ENCODE measurements at places on chromosomes 12 and 14.
A peak's percentile ranks its signal among the peaks of the same experiment; 100 is the strongest.

DNA sequence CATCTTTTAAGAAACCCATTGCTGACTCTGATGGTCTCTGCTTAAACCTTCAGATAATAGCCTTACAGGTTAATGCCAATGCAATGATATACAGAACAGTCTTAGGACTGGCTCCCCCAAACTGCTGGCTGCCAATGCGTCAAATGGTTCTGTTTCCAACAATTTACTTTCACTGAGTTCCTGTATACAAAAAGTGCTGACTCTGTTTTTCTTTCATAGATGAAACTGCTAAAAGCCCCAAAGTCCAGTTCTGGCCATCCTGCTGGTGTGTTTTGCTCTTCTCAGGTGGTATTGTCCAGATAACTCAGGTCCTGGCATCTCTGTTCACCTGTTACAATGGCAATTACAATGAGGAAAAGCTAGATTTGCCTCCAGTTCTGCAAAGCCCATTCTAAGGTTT, 326.9 kb downstream of the GRIN2B start:
- no peak for DNase-seq
- no peak overlapping the region for H3K27ac ChIP-seq
- H3K36me3 ChIP-seq, result no peaks in the 10 kb centered on the region
- H3K4me3 ChIP-seq, result no peak overlapping the region
- H3K27me3 ChIP-seq, result peaks cover 7% of the 10 kb centered on the region

- peaks cover 1% of the 10 kb centered on the region for H3K27me3 ChIP-seq
- H3K4me3 ChIP-seq, result no peak overlapping the region
- no peaks in the 10 kb centered on the region for H3K4me1 ChIP-seq
- DNase-seq, result no peak
Measured at GRCh38 chr14:35988972-35989690, 163.0 kb downstream of the BRMS1L start.

- H3K27me3 ChIP-seq, result no peaks in the 10 kb centered on the region
- H3K27ac ChIP-seq, result no peak overlapping the region
- no peaks in the 10 kb centered on the region for H3K4me1 ChIP-seq
- no peak for DNase-seq
- no peaks in the 10 kb centered on the region for H3K36me3 ChIP-seq
Measured at GRCh38 chr12:2111826-2112225, 59.0 kb downstream of the CACNA1C start.

GRCh38 chr14:56273951-56274350, 155.7 kb downstream of the PELI2 start:
- no peak for DNase-seq
- no peaks in the 10 kb centered on the region for H3K36me3 ChIP-seq
- no peaks in the 10 kb centered on the region for H3K27me3 ChIP-seq

DNA sequence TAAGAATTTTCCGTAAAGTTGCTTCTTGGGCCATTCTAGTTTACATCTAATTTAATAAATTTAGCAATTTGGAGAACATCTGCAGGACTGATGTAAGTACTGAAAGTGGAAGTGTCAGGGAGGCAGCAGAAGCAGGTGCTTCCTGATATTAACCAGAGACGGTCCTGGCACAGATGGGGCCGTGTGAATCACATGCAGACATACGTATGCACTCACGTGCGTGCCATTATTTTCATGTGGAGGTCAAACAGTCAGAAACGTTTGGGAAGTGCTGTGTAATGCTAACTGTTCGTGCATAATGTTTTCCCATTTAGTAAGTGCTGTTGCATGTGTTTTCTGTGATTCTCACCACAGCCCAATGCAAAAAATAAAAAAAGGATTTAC, 87.8 kb upstream of the DYNC1H1 start:
- peaks cover 39% of the 10 kb centered on the region for H3K36me3 ChIP-seq
- peaks cover 74% of the 10 kb centered on the region for H3K4me1 ChIP-seq
- H3K4me3 ChIP-seq, result peak overlapping the region; percentile 59
- DNase-seq, result peak; percentile 79

- H3K27ac ChIP-seq, result no peak overlapping the region
- H3K27me3 ChIP-seq, result no peaks in the 10 kb centered on the region
- no peak overlapping the region for H3K4me3 ChIP-seq
- H3K36me3 ChIP-seq, result peaks cover 44% of the 10 kb centered on the region
- peaks cover 30% of the 10 kb centered on the region for H3K4me1 ChIP-seq
Measured at GRCh38 chr12:104637604-104638003, 180.9 kb downstream of the CHST11 start.

DNA sequence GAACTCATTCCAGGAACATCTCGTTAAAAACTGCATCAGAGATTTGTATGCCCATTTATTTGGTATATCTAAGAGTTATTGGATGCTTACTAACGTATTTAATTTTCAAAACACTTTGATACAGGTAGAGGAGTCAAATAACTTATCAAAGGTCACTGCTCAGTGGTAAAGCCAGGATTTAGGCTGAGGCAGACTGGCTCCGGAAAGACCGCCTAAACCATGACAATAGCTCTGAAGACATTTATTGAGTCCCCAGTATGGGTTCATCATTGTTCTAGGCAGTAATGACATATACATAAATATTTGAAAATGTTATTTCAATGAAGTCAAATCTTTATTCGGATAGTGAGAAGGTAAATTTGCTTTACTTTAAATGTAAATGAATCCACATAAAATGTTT, 30.3 kb downstream of the WBP11 start:
- peaks cover 47% of the 10 kb centered on the region for H3K4me1 ChIP-seq
- H3K27me3 ChIP-seq, result no peaks in the 10 kb centered on the region
- peak overlapping the region; percentile 98 for H3K27ac ChIP-seq
- no peak for DNase-seq
- H3K4me3 ChIP-seq, result peak overlapping the region; percentile 96

DNA sequence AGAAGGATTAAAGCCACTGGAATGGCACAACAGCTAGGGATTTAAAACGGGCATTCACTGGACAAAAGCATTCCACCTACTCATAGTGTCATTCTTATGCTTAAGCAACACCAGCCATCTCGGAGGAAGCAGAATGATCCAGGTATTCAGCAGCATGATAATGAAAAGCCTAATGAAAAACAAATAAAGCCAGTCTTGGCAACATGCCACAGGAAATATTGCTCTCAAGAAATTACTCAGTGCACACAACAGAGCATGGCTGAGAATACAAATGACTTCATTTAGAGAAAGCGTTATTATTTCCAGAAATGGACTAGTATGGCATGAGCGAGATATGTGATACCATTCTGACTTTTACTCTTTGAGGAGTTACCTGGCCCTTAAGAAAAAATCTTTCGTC, 442.2 kb downstream of the APAF1 start:
- no peak overlapping the region for H3K4me3 ChIP-seq
- no peaks in the 10 kb centered on the region for H3K27me3 ChIP-seq
- no peak for DNase-seq
- no peaks in the 10 kb centered on the region for H3K36me3 ChIP-seq
- no peak overlapping the region for H3K27ac ChIP-seq

GRCh38 chr12:43973993-43974392, 138.1 kb downstream of the TMEM117 start:
- H3K36me3 ChIP-seq, result no peaks in the 10 kb centered on the region
- no peak for DNase-seq
- no peak overlapping the region for H3K4me3 ChIP-seq
- H3K27ac ChIP-seq, result no peak overlapping the region

GRCh38 chr12:21941506-21942376, 515 bp upstream of the ABCC9 start:
- H3K36me3 ChIP-seq, result no peaks in the 10 kb centered on the region
- peaks cover 60% of the 10 kb centered on the region for H3K27me3 ChIP-seq
- H3K4me3 ChIP-seq, result peak overlapping the region; percentile 54
- no peak overlapping the region for H3K27ac ChIP-seq
- no peak for DNase-seq

- peaks cover 40% of the 10 kb centered on the region for H3K4me1 ChIP-seq
- no peak overlapping the region for H3K4me3 ChIP-seq
- DNase-seq, result no peak
- H3K36me3 ChIP-seq, result peaks cover 18% of the 10 kb centered on the region
- H3K27me3 ChIP-seq, result no peaks in the 10 kb centered on the region
Measured at GRCh38 chr12:120890963-120891362, 13.2 kb downstream of the SPPL3 start.

- DNase-seq, result no peak
Measured at GRCh38 chr14:73661872-73662271, 17.1 kb downstream of the DNAL1 start.

GRCh38 chr12:67299526-67299925, 30.4 kb downstream of the CAND1 start:
- no peak overlapping the region for H3K4me3 ChIP-seq
- H3K4me1 ChIP-seq, result peaks cover 5% of the 10 kb centered on the region
- no peaks in the 10 kb centered on the region for H3K27me3 ChIP-seq
- peaks cover 61% of the 10 kb centered on the region for H3K36me3 ChIP-seq
- no peak overlapping the region for H3K27ac ChIP-seq

GRCh38 chr12:100927826-100928225, 133.2 kb downstream of the ANO4 start:
- no peaks in the 10 kb centered on the region for H3K4me1 ChIP-seq
- no peak overlapping the region for H3K4me3 ChIP-seq
- H3K27me3 ChIP-seq, result no peaks in the 10 kb centered on the region
- no peak overlapping the region for H3K27ac ChIP-seq

- H3K27me3 ChIP-seq, result no peaks in the 10 kb centered on the region
- H3K36me3 ChIP-seq, result peaks cover 2% of the 10 kb centered on the region
- peaks cover 45% of the 10 kb centered on the region for H3K4me1 ChIP-seq
- DNase-seq, result peak; percentile 28
Measured at GRCh38 chr12:28253161-28253641, 62.9 kb downstream of the CCDC91 start.

GRCh38 chr14:49193332-49194065, 392.7 kb downstream of the RPS29 start:
- H3K27me3 ChIP-seq, result no peaks in the 10 kb centered on the region
- no peak overlapping the region for H3K27ac ChIP-seq
- no peak overlapping the region for H3K4me3 ChIP-seq

- no peak for DNase-seq
- H3K27ac ChIP-seq, result no peak overlapping the region
- H3K36me3 ChIP-seq, result no peaks in the 10 kb centered on the region
- H3K27me3 ChIP-seq, result no peaks in the 10 kb centered on the region
Measured at GRCh38 chr12:72740064-72740463, 467.9 kb downstream of the TRHDE start.

DNA sequence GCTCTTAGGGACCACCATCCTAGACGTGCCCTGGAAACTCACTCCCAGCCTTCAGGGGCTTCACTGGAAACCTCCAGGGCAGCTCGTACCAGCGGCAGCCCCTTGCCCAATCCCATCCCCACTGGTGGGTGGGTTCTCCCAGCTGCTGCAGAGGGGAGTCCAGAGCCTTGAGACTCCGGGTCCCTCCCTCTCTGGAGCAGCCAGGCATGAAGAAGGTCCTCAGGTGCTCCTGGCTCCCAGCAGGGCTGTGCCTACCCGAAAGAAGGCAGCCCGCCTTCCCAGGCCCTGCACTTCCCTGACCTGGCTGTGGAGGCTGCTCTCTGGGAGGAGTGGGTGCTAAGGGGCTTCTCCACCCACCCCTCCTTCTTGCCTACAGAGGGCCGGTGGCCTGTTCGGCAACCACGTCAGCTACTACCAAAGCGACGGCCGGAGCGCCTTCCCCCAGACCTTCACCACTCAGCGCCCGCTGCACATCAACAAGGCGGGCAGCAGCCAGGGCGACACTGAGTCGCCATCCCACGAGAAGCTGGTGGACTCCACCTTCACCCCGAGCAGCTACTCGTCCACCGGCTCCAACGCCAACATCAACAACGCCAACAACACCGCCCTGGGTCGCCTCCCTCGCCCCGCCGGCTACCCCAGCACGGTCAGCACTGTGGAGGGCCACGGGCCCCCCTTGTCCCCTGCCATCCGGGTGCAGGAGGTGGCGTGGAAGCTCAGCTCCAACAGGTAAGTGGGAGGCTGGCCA, 115.5 kb upstream of the FKBP4 start:
- H3K4me1 ChIP-seq, result peaks cover 14% of the 10 kb centered on the region
- no peak overlapping the region for H3K4me3 ChIP-seq
- H3K27me3 ChIP-seq, result no peaks in the 10 kb centered on the region
- no peaks in the 10 kb centered on the region for H3K36me3 ChIP-seq

GRCh38 chr14:62206456-62206855, 444.2 kb downstream of the SNAPC1 start:
- no peaks in the 10 kb centered on the region for H3K36me3 ChIP-seq
- no peaks in the 10 kb centered on the region for H3K4me1 ChIP-seq

DNA sequence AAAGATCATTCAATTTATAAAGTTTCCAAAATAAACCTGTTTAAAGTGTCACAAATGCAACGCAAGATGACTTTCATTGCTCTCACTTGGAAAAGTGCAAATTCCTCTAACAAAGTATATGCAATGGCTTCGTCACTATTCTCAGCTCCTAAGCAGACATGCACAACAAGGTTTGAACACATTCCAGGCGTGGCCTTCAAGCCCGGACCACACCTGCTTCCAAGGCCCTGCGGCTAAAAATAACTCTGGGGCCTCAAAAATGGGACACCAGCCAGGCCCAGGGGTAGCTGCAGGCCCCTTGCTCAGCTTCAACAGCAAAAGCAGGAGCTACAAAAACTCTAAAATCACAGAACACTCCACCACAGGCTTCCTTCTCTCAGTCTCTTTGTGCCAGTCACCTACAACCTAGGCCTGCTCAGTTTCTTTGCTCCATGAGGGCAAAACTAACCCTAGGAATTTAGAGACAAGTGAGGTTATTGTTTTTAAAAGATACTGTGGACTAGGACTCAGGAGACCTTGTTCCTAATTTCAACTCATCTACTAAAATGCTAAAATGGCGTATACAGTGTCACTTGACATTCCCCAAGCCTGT, 29.3 kb downstream of the DUSP16 start:
- no peak for DNase-seq
- peaks cover 35% of the 10 kb centered on the region for H3K4me1 ChIP-seq
- H3K4me3 ChIP-seq, result no peak overlapping the region
- no peak overlapping the region for H3K27ac ChIP-seq
